Stimulated activated CD4-positive, alpha-beta T cell treated with anti-CD3 and anti-CD28 coated beads, Interleukin-4, amount 100 ng/mL, for 24 hours (primary cell): ENCODE measurements at places on chromosomes 5 and 9.
A peak's percentile ranks its signal among the peaks of the same experiment; 100 is the strongest.

DNA sequence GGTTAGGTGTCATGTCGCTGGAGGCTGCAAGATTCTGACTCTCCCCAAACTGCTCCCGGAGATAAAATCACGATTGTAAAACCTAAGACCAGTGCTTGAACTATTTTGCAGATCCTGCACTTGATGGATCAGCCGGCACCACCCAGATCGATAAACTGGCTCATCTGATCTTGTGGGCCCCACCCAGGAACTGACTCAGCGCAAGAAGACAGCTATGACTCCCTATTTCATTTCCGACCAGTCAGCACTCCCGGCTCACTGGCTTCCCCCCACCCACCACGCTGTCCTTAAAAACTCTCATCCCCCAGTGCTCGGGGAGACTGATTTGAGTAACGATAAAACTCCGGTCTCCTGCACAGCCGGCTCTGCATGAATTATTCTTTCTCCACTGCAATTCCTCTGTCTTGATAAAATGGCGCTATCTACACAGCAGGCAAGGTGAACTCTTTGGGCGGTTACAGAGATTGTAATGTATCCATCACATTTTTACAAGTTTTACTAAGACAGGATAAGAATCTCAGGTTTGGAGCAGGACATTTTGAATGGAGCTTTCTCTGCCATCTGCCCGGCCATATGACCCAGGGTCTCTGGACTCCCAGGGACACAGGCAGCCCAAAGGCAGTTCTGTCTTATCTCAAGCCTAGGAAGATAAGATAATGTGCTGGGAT lies 10.6 kb upstream of the PPP1R26 start:
- DNase-seq: peak; percentile 77

DNA sequence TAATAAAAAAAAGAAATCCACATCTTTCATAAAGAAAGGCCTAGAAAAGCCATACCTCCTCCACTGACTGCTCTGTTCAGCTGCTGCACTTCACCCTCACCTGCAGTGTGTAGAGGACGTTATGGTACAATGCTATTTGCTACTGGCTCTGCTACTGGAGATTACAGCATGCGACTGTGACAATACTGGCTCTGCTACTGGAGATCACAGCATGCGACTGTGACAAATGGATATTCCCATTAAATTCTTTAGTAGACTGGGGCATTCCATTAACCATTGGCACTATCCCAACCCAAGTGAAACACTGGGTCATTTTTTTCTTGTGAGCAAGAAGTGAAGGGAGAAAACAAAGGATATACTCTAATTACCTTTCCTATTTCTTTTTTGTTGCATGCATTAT lies 1063.5 kb upstream of the DMAC1 start:
- no peak for DNase-seq

GRCh38 chr5:175692235-175692995 lies 34.5 kb downstream of the HRH2 start:
- DNase-seq: no peak

DNA sequence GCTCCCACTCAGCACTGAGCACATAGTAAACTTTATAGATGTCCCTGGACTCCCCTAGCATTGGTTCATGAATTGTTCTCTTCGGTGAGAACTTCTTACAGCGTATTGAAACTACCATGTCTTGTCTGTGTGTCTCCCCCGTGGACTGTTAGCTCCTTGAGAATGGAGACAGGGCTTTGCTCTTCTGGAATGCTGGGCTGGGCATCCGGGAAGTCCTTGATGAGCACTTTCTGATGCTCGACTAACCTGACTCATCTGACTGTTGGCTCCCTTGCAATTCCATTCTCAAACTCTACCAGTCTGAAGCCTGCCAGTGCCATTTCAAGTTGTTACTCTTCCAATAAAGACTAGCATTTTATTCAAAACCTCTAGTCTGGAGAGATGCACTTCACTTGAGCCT lies 15.0 kb upstream of the PFDN1 start:
- no peak for DNase-seq

- no peak for DNase-seq
These were observed 60.9 kb downstream of the SLC12A2 start for GRCh38 chr5:128144491-128144890.

- no peak for DNase-seq
These were observed 65.3 kb downstream of the CWC27 start for GRCh38 chr5:64834037-64834436.

DNA sequence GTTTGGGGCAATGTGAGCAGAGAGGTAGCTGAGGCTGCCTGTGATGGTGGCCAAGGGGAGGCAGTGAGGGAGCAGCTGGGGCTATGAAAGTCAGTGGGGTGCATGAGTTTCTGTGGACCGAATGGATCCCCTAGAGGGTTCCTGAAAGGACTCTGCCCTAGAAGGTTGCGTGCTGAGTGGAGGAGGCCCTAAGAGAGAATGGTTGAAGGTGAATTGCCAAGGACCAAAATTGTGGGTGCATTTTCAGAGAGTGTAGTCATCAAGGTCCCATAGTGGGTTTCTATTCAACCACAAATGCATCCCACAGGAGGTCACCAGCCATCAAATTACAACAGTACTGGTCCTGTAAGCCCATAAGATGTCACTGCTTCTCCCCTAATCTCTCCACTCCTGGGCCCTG lies 298.3 kb downstream of the CDK5RAP2 start:
- DNase-seq: no peak

GRCh38 chr5:179610109-179610902 lies 13.2 kb downstream of the HNRNPH1 start:
- DNase-seq: no peak

DNA sequence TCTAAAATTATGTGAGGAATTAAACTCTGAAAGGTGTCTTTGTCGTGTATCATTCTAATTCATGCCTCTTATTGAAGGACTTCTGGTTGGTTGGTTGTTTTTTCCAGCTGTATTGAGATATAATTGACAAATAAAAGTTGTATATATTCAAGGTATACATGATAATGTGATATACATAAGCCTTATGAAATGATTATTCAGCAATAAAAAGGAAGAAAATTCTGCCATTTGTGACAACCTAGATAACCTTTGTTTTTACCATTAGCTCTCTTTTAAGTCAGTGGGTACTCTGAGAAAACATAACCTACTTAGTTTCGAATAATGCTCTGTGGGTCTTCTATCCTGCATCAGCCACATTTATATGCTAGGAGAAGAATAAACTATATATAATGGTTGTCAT lies 89.6 kb downstream of the RAB3C start:
- no peak for DNase-seq

- no peak for DNase-seq
These were observed 35.1 kb downstream of the SLIT3 start for GRCh38 chr5:169265888-169266287.

GRCh38 chr9:2303056-2303455 lies 287.9 kb downstream of the SMARCA2 start:
- DNase-seq: no peak

DNA sequence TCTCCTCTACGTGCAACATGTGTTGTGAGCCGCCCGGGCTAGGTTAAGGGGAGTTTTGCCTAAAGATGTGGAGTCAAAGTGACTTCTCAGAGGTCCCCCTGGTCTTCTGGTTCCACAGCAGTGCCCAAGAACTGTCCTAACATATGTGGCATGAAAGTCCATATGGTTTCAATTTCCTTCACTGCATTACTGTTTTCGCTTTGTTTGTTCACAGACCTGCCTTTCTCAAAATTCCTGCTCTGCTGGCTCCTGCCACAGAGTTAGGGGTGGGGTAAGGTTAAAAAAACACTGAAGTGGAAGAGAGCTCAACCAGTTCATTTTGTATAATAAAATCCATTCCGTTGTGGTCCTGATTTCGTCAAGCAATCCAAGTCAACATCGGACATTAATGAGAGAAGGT lies 289.4 kb downstream of the DMAC1 start:
- no peak for DNase-seq

- DNase-seq: no peak
These were observed 75.8 kb upstream of the WWC1 start for GRCh38 chr5:168215646-168216045.

DNA sequence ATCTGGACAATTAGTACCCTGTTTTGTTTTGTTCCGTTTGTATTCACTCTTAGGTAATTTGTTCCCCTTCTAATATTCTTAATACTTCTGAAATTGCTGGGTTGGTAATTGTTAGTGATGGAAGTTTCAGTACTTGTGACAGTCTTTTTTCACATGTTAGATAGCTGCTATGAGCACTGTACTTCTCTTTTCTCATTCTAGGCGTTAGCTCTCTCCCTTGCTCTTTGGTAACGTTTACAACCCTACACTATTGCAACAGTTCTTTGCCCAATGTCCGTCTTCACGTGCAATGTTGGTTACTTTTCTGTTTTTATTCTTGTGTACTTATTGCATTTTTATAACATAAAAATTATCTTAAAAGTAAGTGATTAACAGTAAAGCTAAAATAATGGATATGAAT lies 1509.0 kb downstream of the MAT2B start:
- no peak for DNase-seq

DNA sequence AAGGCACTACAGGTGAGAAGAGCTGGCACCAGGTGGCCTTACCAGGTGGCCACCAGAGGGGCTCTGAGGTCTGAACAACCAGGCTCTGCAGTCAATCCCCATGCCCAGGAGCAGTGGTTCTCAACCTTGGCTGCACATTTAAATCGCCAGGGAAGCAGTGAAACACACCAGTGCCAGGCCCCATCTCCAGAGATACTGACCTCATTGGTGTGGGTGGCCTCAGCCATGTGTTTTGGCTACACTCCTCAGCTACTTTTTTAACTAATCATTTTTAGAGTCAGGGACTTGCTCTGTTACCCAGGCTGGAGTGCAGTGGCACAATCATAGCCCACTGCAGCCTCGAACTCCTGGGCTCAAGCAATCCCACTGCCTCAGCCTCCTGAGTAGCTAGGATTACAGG lies 56.0 kb downstream of the GABBR2 start:
- no peak for DNase-seq

GRCh38 chr5:75049456-75050351 lies 2.7 kb downstream of the GCNT4 start:
- peak; percentile 73 for DNase-seq

GRCh38 chr5:174532455-174533453 lies 191.6 kb upstream of the MSX2 start:
- DNase-seq: peak; percentile 5
